Activated T-helper 1 cell treated with anti-CD3 and anti-CD28 coated beads, Interleukin-2, amount 50 U/mL, for 16 hours (primary cell): ENCODE measurements at places on chromosomes 3 and 15.
A peak's percentile ranks its signal among the peaks of the same experiment; 100 is the strongest.

GRCh38 chr15:65812916-65813315 is 20.8 kb upstream of the DENND4A start:
- DNase-seq = no peak

GRCh38 chr3:152266221-152266995 is 2.3 kb upstream of the MBNL1 start:
- no peak for DNase-seq

GRCh38 chr3:119033393-119034255 is 1.0 kb downstream of the IGSF11 start:
- no peak for DNase-seq

DNA sequence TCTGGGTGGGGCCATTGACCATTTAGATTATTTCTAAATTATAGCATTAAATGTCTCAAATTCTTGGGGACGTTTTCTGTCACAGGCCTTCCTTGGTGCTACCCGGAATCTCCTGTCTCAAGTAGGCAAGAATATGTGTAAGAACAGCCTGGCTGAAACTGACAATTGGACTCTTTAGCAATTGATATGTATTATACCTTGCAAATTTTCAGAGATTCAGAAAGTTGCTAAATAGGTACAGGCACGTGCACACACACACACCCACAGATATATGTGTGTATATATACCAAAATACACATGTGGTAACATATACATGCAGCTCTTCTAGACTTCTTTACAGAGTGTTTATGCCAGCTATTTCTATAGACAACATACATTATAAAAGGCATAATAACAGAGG is 213.2 kb upstream of the NR2E3 start:
- no peak for DNase-seq

DNA sequence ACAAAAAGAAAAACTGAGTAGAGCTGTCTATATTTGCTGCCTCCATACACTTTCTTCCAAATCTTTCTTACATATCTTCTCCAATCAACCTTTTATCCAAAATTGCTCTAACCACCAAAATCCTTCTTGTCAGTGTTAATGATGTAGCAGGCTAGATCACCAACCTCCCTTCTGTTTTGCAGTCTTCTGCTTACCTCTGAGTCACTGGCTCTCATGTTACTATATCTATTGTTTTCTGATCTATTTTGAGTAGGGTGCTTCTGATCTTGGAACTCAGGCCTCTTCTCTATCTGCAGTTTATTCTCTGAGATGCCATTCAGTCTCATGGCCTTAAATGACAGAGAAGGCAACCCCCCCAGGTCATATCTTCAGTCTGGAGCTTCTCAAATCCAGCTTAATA is 26.3 kb upstream of the AADAC start:
- DNase-seq = no peak

GRCh38 chr3:41448396-41448795 is 249.1 kb downstream of the CTNNB1 start:
- DNase-seq = no peak

GRCh38 chr3:155646128-155646527 is 98.7 kb downstream of the PLCH1 start:
- no peak for DNase-seq

DNA sequence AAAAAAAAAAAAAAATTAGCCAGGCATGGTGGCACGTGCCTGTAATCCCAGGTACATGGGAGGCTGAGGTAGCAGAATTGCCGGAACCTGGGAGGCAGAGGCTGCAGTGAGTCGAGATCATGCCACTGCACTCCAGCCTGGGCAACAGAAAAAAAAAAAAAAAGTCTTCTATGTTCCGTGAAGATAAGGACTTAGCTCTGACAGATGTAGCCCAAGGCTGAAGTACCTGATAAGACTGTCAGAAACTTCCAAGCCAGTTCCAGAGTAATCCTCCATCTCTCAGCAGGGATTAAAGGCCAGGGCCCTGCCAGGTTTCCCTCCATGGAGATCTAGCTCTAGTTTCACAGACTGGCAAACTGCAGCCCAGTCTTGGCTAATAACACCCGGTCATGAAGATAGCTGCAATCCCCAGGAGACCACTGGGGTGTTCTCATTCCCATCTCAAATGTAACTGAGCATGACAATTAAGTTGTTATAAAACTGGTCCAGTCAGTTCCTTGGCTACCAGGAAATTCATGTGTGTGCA is 8.5 kb downstream of the CDCP1 start:
- DNase-seq = no peak

DNA sequence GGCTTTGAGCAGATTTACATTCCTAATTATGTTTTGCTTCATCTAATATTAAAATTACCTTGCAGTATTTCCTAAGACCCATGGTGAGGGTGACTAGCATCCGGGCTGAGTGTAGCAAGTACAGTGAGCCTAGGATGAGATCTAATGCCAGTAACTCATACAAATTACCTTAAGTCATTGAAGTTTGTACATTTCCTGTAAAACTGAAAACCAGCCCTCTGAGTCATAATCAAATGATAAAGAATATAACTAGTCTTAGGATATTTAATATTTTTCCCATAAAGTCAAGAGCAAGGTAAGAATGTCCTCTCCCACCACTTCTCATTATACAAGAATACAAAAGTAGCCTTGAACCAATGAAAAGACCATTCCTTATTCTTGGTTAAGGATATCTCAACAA is 54.8 kb upstream of the CHRM5 start:
- DNase-seq = no peak

- no peak for DNase-seq
These were observed 338.6 kb upstream of the TPRG1 start for GRCh38 chr3:188832961-188833721.

- peak; percentile 46 for DNase-seq
These were observed 156.5 kb downstream of the PGPEP1L start for GRCh38 chr15:98850961-98851572.

DNA sequence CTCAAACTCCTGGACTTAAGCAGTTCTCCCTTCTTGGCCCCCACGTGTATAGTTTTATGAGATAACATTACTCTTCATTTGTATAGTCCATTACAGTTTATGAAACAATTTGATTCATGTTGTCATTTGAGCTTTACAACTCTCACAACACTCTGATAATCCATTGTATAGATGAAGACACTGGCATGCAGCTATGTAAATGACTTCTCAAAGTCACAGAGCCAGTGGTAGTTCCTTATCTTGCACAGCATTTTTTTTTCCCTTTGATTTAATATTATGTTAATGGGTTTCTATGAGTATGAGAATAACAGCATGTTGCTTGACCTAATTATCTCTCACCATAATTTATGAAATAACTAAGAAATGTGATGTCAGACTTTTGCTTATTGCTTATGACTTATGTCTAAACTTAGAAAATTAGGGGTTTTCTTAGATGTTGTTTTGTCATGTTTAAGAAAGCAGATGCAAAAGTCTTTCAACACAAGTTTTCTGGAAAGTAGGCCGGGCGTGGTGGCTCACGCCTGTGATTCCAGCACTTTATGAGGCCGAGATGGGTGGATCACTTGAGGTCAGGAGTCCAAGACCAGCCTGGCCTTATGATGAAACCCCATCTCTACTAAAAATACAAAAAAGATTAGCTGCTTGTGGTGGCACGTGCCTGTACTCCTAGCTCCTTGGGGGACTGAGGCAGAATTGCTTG is 13.3 kb downstream of the VPS8 start:
- DNase-seq = no peak

DNA sequence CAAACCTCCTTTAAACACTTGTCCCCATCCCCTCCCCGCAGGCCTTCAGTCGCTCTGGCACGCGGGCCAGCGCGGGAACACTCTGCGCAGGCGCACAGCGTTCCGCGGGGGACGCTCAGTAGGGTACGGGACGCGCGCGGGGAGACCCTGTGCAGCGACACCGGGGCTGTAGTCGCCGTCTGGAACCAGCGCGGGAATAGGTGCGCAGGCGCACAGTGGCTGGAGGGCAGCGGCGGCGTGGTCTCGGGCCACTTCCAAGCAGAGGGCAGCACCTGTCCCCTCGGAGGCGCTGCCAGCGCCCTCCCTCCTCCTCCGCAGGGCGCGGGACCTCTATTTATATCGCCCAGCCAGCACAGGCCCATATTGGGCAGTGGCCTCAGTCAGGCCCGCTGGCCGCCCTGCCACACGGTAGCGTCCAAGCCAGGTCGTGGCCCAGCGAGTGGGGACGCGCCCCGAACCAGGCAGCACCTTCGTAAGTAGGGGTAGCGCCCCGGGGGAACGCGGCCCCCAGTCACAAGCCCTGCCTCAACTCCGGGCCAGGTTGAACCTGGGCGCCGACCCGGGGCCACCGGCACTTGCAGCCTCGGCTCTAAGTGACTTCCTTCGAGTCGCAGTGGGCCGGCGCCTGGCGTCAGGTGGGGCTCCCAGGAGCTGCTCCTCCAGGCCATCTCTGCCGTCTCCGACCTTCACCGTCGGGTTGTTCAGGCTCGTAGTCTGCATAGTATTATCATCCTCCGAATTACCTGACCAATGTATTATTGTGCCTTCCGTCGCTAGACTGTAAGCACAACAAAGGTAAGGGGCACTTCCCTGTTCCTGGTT is at the start of gene KBTBD12:
KBTBD12 (plus strand) TSS at position 118 of the 822 bp plus-strand sequence. CDS start 7,830 bp downstream, outside the sequence.
- no peak for DNase-seq

- no peak for DNase-seq
These were observed 1.6 kb upstream of the P3H2 start for GRCh38 chr3:190122198-190122771.

GRCh38 chr15:48569591-48570302 is 75.8 kb downstream of the FBN1 start:
- no peak for DNase-seq

DNA sequence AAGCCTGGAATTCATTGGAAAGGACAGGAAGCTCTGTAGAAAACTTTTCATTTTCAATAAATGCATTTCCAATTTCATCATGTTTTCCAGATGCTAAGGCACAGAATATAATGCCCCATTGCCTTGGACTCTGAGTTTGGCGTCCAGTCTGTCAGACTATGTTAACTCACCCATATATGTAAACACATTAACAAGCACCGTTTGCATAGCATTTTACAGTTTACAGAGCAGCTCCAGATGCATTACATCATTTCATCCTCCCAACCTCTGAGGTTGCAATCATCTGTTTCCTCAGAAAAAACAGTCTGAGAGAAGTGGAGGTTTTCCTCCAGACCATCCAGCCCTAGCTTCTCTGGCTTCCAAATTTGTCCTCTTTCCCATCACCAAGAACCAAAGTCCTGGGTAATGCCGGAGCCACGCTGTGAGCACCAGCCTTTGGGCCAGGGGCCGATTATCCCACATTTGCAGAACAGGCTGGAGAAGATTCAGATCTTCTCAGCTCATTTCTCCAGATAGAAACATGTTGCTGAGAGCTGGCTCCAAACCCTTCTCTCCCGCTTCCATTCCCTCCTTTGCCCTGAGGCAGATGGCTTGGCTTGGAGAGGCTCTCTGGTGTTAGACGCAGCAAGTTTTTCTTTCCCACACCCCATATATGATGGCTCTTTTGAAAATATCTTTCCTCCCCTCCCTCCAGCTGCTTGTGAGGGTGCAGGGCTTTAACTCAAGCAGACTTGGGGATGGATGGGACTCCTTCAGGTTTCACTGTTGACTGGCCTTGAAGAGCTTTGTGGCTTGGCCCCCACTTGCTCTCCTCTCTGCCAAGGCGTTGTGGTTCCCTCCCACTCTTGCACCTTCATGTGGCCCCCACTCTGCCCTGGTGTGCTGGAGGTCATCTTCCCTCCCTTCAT is 26.0 kb downstream of the CYP19A1 start:
- DNase-seq = no peak

DNA sequence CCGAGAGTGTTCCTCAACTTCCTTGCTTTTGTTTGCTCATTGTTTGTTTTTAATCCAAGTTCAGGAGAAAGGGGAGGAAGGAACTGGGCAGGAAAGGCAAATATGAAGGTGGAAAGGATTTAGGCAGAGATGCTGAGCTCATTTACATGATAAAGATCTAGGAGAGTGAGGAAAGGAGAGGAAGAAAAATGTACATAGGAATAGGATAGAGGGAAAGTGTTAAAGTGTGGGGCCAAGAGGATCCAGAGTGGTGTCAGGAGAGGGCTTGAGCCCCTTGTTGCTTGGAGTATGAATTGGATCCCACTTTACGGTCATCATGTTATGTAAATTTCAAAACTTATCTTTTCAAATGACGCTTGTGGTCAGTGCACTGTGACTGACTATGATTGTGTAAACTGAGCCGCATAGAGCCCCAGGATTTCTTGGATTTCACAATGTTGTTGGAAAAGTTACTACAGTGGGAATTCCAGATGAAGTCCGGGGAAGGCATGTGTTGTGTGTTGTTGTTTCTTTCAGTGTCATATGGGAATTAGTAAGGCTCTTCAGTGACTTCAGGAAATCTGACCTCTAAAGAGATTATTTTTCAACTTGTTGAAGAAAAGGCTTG is 15.0 kb upstream of the PLD1 start:
- no peak for DNase-seq

DNA sequence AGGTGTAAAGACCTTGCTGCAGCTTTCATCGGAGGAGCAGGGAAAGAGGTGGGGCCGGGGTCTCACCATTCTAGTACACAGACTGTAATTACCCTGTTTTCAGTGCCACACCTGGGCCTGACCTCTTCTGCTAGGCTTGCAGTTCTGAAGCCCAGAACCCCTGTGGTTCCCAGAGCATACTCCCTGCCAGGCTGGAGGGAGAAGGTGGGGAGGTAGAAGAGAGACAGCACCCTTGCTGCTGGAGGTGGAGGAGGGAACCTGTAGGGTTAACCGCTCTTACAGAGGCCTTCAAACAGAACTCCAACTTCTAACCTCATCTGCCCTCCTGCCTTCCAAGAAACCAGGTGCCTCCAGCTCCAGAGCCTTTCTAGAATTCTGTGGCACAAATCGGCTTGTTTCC is 27.0 kb downstream of the PCOLCE2 start:
- no peak for DNase-seq

DNA sequence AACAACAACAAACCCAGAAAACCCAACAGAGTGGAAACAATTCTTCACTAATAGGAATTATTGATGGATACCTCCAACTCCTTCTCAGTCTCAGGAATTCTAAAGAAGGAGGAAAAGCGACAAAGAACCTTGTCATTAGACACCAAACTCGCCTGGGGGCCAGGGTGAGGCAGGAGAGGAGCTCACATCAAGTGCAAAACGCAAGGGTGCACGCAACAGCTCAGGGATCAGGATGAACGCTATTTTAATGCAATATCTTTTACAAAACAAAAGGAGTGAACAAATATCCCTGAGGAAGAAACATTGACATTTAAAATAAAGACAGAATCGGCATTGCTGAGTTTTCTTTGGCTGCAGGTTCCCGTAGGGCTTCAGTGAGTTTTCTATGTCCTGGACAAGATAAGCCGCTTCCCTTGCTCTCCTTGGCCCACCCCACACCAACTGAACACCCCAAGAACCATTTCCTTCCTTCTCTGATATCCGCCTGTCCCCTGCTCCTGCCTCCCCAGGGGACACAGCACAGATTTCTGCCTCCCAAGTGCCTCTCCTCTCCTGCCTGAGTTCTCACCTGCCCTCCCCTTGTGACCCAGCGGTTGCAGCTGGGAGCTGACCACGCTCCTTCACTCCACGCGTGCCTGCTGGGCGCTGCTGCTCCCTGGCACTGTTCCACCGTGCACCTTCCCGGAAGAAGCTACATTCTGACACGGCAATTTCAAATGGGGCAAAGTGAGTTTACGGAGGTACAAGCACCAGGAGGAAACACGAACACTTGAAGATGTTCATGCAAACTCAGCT is 63.0 kb downstream of the ATP10A start:
- no peak for DNase-seq

- DNase-seq = no peak
These were observed 21.0 kb upstream of the CGNL1 start for GRCh38 chr15:57355259-57355658.
